ENCODE measurements at places on chromosomes 12 and 14. TPM values are rescaled to one million over a fixed set of nuclear protein-coding genes. Genes with fewer than 3 reads are reported as not detected.

INHBC gene
- total RNA-seq: not detected

RNASE7 gene
- total RNA-seq: not detected

NFATC4 gene
- 42.4 TPM for total RNA-seq

DNA sequence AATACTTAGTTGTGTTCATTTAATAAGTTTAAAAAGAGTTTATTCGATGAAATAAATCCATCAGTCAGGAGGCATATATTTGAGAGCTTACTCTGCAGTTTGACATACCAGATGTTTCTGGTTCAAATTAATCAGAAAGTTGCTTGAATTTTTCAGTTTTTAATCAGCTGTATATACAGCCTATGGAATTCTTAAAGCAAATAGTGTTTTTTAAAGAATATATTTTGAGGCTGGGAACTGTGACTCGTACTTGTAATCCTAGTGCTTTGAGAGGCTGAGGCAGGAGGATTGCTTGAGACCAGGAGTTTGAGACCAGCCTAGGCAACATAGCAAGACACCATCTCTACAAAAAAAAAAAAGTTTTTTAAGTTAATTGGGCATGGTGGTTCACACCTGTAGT lies 112.1 kb downstream of the MON2 start:
- DNase-seq: no peak

GRCh38 chr14:66509874-66510273 lies 1.9 kb downstream of the GPHN start:
- DNase-seq: no peak

DNA sequence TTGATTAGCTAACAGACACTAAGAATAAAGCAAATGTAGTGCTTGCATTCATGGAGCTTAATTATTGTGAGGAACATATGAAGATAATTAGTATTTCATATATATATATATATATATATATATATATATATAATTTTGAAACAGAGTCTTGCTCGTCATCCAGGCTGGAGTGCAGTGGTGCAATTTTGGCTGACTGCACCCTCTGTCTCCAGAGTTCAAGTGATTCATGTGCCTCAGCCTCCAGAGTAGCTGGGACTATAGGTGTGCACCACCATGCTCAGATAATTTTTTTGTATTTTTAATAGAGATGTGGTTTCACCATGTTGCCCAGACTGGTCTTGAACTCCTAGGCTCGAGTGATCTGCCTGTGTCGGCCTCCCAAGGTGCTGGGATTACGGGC lies 1091.6 kb upstream of the TMEM132C start:
- no peak for DNase-seq

- no peak for DNase-seq
Measured at GRCh38 chr14:22668417-22668816, 24.3 kb upstream of the OR6J1 start.

CMKLR1 gene
- total RNA-seq: 0.51 TPM
